Fibroblast of skin of left biceps (primary cell): ENCODE measurements at places on chromosomes 12 and 14.

DNA sequence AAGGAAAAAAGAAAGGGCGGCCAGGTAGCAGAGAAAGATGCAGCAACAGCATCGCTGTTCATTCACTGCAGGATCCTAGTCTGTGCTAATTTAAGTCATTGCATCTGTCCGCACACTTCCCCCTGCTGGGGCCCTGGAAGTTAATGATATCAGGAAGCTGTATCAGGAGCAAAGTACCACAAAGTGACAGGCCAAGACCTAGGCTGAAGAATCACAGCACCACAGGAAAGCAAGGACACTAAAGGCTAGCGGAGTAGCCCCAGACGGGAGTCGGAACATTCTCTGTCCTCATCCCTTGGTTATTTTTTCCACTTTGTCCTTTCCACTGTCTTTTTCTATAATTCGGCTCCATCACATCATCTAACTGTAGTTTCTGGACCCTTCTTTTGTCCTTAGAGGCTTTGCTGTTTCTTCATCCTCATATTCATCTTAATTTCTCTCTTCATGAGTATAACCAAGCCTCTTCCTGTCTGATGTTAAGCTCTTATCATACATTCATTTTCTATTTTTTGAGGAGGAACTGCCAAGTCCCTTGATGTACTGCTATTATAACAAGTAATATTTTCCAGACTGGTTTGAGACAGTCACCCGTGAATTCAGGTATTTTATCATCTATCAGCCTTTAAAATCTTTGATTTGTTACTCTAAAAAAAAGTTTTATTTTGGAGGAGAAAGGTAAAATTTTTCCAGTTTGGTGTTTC lies 28.3 kb downstream of the DUSP16 start:
- no peak for DNase-seq

- DNase-seq: no peak
Observed at GRCh38 chr14:27634056-27634970, 1036.5 kb upstream of the NOVA1 start.

GRCh38 chr12:123389560-123390351 lies 5.8 kb downstream of the KMT5A start:
- DNase-seq: no peak

GRCh38 chr12:2891240-2892053 lies 756 bp downstream of the TULP3 start:
- no peak for DNase-seq

DNA sequence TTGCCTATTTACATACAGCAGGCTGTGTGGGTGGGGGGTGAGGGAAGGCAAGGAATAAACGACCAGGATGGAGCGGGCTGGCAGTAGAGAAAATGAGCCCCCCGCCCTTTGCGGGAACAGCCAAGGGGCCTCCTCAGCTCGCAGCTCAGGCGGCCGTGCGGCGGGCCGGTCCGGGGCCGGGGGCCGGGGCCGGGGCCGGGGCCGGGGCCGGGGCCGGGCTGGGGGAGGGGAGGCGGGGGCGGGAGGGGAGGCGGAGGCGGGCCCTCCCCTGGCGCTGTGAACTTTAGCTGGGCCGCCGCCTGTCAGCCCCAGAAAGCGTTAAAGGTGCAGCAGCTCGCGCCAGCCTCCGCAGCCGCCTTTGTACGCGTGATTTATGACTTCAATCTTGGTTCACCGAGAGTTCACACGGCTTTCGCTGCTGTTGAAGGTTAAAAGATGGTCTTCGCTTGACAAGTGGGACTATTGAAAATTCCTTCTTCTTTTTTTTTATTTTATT lies 28.8 kb downstream of the HOXC4 start:
- DNase-seq: no peak

GRCh38 chr14:71536015-71536740 lies 396.1 kb upstream of the RGS6 start:
- DNase-seq: no peak
